CD8-positive, alpha-beta memory T cell (primary cell): ENCODE measurements at places on chromosomes 5 and 9. TPM values are rescaled to one million over a fixed set of nuclear protein-coding genes. Genes with fewer than 3 reads are reported as not detected.

GRCh38 chr5:78467752-78468357 lies 107.4 kb downstream of the SCAMP1 start:
- DNase-seq: peak; percentile 7

DNA sequence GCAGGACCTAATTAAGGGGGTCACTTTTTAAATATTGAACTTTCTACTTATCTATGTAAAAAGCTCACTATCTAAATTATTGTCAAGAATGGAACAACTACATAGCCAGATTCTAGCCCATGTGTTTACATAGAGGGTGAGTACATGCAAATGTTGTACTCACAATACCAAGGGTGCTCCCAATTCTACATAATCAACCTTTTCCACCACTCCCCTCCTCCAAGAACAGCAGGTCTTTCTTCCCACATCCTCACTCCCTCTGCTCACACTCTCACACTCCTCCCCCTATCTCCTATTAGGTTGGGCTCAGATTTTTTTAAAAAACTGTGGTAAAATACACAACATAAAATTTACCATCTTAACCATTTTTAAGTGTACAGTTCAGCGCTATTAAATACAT lies 325.4 kb downstream of the ARL15 start:
- no peak for DNase-seq

DNA sequence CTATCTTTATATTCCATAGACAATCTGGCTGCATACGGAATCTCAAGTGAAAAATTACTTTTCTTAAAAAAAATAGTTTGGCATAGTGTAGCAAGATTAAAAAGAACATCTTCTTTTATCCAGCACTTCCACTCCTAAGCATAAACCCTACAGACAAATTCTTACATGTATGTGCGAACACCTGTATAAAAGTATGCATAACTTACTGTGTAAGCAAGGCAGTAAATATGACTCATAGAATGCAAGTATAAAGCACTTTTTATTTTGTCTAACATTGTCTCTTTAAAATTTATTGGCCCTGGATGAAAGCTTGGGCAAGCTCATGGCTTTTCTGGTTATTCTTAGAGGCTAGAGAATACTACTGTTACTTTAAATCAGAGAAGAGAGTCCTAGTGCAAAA lies 86.4 kb downstream of the MSX2 start:
- no peak for DNase-seq

GRCh38 chr5:67315082-67315989 lies 118.7 kb upstream of the CD180 start:
- no peak for DNase-seq

GRCh38 chr5:118919016-118919415 lies 69.3 kb downstream of the DTWD2 start:
- no peak for DNase-seq

Gene SV2C
- polyA plus RNA-seq: not detected

Gene ADAMTS6
- polyA plus RNA-seq: 0.23 TPM

- DNase-seq: no peak
Measured at GRCh38 chr9:90904706-90905478, 103.3 kb downstream of the SYK start.

DNA sequence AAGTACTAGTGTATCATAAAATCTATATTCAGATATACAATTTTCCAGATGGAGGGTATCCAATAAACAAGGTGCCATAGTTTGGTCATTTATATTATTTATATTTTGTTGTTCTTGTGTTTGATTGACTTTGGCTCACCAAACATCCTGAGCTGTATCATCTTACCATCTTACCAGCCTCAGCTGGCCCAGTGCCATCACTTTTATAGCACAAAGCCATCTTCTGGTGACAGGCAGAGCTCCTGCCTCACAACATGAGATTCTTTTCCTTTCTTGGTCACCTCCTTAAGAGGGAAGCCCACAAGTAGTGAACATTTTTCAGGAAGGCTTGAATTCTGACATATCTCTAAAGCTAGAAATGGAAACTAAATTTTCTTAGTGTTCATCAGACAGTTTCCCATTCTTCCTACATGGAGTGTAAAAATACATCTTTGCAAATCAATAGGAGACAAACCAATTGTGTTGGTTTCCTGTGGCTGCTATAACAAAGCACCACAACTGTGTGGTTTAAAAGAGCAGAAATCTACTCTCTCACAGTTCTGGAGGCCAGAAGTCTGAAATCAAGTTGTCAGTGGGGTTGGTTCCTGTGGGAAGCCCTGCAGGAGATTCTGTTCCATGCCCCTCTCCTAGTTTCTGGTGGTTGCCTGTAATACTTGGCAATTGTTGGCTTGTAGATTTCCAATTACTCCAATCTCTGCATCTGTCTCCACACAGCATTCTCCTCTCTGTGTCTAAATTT lies 341.8 kb downstream of the MAN2A1 start:
- DNase-seq: no peak

- DNase-seq: no peak
Measured at GRCh38 chr5:77650686-77651085, 12.2 kb upstream of the OTP start.

GRCh38 chr9:86854898-86855523 lies 92.3 kb downstream of the GAS1 start:
- no peak for DNase-seq

- no peak for DNase-seq
Measured at GRCh38 chr5:6118691-6119090, 259.7 kb downstream of the MED10 start.

Gene CDH9
- polyA plus RNA-seq: not detected

Gene IFNK
- not detected for polyA plus RNA-seq

DNA sequence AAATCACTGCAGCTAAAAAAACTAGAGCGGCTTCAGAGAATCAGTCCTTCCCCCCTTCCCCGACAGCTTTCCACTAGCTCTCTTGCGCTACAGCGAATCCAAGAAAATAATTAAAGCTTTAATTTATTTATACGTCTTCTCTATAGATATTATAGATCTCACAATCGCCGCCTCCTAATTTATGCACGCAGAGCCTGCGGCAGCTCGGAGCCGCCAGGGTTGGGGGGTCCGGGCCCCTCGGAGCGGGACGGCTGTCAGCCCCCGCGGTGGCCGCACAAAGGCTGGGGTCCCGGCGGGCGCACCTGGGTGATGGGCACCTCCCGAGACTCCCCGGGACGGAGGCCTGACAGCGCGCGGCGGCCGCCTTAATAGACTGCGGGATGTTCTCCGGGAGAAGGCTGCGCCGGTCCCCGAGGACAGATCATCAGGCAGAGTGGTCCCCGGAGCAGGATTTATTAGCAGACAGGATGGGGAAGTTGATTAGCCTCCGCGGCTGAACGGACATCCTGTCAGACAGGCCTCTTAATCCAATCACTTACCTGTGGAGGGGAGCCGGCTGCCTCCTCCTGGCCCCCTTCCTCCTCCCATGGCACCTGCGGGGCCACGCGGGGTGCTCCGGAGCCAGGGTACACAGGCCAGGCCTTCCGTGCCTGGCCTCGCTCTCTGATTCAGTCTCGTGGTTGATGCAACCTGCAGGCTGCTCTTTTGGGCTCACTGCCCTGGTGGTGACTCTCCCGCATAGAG lies 166.8 kb downstream of the MELK start:
- DNase-seq: no peak

DNA sequence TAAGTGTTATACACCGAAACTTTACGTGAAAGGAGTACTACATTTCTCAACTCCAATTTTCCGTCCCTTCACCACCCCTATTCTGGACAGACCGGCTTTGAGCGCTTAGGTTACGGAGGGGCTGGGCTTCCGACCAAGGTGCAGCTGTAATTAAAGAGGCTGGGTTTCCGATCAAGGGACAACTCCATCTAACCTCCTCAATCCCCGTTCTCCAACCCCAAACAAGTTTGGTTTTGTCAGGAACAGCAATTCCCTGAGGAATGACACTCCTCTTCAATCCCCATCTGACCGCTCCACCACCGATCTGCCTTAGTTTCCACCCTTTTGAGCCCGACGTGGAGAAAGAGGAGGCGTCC lies 577 bp downstream of the TUT7 start:
- no peak for DNase-seq
